ENCODE measurements at places on chromosomes 7 and 10.
A peak's percentile ranks its signal among the peaks of the same experiment; 100 is the strongest.

GRCh38 chr7:141792526-141792925, 2.5 kb downstream of the TAS2R5 start:
- DNase-seq: no peak
- no peaks in the 10 kb centered on the region for H3K4me1 ChIP-seq
- no peak overlapping the region for H3K4me3 ChIP-seq
- peaks cover 3% of the 10 kb centered on the region for H3K36me3 ChIP-seq
- no peaks in the 10 kb centered on the region for H3K27me3 ChIP-seq
- no peak overlapping the region for H3K27ac ChIP-seq

DNA sequence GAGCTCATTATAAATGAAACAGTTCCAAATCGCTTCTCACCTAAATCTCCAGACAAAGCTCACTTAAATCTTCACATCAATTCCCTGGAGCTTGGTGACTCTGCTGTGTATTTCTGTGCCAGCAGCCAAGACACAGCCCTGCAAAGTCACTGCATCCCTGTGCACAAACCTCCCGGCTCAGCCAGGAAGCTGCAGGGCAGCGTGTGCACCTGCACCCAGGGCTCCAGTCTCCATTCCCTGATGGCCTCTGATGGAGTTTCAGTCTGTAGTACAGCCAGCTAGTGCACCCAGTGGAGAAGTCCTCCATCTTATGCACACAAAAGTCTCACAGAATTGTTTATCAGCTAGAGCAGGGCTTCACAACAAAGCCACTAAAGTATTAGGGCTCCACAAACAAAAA, 51.1 kb upstream of the PRSS58 start:
- no peak overlapping the region for H3K27ac ChIP-seq
- H3K4me1 ChIP-seq: peaks cover 9% of the 10 kb centered on the region
- no peaks in the 10 kb centered on the region for H3K36me3 ChIP-seq

- H3K4me3 ChIP-seq: no peak overlapping the region
- H3K4me1 ChIP-seq: peaks cover 3% of the 10 kb centered on the region
- DNase-seq: peak; percentile 79
- no peaks in the 10 kb centered on the region for H3K36me3 ChIP-seq
- no peak overlapping the region for H3K27ac ChIP-seq
- H3K27me3 ChIP-seq: peaks cover 35% of the 10 kb centered on the region
Measured at GRCh38 chr7:31735991-31736982, 49.3 kb downstream of the PPP1R17 start.

DNA sequence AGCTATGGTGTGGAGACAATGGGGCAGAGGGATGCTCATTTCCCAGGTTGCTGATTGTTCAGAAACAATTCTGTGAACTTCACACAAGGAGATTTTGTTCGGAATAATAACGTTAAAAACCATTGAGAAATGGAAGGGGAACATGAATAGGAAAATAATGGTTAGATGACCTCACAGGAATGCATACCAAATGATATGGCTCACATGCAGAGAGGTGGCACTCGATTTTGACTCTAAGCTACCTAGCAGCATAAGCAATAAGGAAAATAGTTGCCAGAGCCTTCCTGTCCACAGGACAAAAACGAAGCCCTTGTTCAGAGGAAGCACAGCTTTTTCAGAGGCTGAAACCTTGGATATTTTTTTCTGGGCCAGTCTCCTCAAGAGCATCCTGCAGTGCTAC, 293.1 kb downstream of the ZEB1 start:
- H3K27me3 ChIP-seq: peaks cover 4% of the 10 kb centered on the region
- no peak overlapping the region for H3K27ac ChIP-seq
- H3K4me3 ChIP-seq: no peak overlapping the region
- DNase-seq: no peak
- peaks cover 9% of the 10 kb centered on the region for H3K36me3 ChIP-seq

DNA sequence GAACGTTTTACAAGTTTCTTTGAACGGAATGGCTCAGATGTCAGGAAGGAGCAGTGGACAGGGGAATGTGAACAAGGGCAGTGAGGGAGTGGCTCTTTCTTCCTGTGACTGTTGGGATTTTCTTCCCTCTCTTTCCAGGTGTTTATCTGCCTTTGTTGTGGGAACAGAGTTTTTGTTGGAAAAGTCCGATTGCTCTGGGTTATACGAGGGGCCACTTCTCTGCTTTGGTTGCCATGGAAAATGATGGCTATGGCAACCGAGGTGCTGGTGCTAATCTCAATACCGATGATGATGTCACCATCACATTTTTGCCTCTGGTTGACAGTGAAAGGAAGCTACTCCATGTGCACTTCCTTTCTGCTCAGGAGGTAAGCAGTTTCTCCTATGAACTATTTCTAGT, 41.4 kb downstream of the ZRANB1 start:
- H3K36me3 ChIP-seq: peaks cover 41% of the 10 kb centered on the region
- H3K4me1 ChIP-seq: peaks cover 5% of the 10 kb centered on the region
- no peak for DNase-seq
- no peak overlapping the region for H3K4me3 ChIP-seq

- peaks cover 26% of the 10 kb centered on the region for H3K4me1 ChIP-seq
- H3K27me3 ChIP-seq: no peaks in the 10 kb centered on the region
- no peak for DNase-seq
- H3K27ac ChIP-seq: no peak overlapping the region
Measured at GRCh38 chr10:47372726-47373125, 11.4 kb downstream of the ZNF488 start.

DNA sequence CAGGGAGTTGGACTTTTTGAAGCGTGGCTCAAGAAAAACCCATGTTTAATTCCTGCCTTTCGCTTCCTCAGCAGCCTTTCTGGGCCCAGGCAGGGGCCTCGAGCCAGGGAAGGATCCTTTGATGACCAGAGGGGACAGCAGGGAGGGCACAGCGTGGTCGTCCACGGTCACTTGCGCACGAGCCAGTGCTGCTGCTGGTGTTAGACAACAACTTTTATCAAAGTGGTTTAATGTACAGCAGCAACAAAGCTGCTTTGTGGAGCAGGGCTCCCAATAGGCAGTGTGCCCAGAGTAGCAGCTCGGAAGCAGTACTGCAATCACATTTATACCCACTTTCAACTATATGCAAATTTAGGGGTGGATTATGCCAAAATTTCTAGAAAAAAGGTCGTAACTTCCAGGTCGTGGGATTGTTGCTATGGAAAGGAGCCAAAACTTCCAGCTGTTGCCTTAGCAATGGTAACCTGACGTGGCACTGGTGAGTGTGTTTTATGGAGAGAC, 6.1 kb downstream of the GIMAP1 start:
- H3K4me3 ChIP-seq: no peak overlapping the region
- no peaks in the 10 kb centered on the region for H3K4me1 ChIP-seq
- no peak for DNase-seq
- no peaks in the 10 kb centered on the region for H3K36me3 ChIP-seq

DNA sequence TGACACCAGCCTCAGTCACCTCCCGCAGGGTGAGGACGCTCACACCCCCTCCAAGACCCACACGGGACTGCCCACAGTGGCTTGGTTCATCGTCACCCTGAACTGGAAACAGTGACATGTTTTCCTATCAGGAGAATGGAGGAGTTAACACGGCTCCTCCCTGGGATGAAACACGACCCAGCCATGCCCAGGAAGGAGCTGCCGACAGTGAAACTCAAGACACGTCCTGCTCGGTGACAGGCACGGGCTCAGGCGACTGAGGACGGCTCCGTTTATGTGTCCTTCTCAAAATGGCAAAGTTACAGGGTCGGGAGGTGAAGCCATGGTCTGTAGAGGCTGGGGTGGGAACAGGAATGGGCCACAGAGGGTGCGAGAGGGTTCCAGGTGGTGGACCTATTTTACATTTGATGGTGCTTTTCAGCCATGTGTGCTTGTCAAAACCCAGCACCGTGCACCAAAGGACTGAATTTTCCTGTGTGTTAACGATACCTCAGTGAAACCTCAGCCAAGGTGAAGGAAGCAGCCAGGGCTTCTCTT, 272.4 kb downstream of the ADARB2 start:
- H3K27me3 ChIP-seq: no peaks in the 10 kb centered on the region
- H3K4me3 ChIP-seq: no peak overlapping the region
- 0 out of 2 replicates have a peak, but pooled peaks cover 5% of the 10 kb centered on the region for H3K4me1 ChIP-seq
- no peak for DNase-seq
- H3K36me3 ChIP-seq: no peaks in the 10 kb centered on the region

DNA sequence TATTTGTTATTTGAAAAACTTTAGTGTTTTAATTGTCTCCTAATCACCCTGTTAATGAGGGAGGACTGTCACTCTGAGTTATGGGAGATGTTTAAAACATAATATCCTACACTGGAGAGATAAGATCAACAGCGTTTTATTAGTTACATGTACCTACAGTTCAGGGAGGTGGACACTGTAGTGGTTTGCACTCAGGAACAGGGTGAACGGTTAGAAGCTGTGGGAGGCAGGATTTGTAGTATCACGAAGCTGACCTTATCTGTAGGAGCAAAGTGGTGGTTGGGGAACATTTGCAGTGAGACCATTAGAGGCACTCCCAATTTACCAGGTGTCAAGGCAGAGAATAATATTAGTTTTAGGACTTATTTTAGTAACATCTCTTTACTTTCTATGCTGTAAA, 193.3 kb upstream of the KCND2 start:
- H3K4me3 ChIP-seq: no peak overlapping the region
- no peaks in the 10 kb centered on the region for H3K27me3 ChIP-seq
- H3K4me1 ChIP-seq: no peaks in the 10 kb centered on the region
- H3K27ac ChIP-seq: no peak overlapping the region
- no peak for DNase-seq

DNA sequence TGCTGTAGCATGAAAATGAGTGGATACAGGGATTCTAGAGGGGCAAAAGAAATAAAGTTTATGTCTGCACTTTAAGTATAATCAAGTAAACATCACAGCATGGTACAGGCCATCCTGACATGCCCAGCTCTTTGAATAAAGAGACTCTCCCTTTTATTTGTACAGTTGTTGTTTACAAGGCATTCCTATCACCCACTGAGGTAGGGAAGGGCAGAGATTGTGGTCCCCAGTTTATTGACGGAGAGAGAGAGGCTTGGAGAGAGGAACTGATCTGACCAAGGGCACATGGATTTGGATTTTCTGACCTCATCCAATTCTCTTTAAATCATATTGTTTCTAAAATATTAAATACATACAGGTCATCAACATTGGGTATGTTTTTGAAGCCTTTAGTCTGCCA, 53.9 kb downstream of the TACC2 start:
- no peaks in the 10 kb centered on the region for H3K27me3 ChIP-seq
- H3K36me3 ChIP-seq: no peaks in the 10 kb centered on the region
- H3K4me1 ChIP-seq: peaks cover 22% of the 10 kb centered on the region
- no peak overlapping the region for H3K4me3 ChIP-seq
- no peak for DNase-seq

- DNase-seq: no peak
- no peaks in the 10 kb centered on the region for H3K27me3 ChIP-seq
- H3K4me1 ChIP-seq: peaks cover 23% of the 10 kb centered on the region
- no peak overlapping the region for H3K27ac ChIP-seq
Measured at GRCh38 chr7:45976485-45976856, 55.4 kb upstream of the IGFBP3 start.

DNA sequence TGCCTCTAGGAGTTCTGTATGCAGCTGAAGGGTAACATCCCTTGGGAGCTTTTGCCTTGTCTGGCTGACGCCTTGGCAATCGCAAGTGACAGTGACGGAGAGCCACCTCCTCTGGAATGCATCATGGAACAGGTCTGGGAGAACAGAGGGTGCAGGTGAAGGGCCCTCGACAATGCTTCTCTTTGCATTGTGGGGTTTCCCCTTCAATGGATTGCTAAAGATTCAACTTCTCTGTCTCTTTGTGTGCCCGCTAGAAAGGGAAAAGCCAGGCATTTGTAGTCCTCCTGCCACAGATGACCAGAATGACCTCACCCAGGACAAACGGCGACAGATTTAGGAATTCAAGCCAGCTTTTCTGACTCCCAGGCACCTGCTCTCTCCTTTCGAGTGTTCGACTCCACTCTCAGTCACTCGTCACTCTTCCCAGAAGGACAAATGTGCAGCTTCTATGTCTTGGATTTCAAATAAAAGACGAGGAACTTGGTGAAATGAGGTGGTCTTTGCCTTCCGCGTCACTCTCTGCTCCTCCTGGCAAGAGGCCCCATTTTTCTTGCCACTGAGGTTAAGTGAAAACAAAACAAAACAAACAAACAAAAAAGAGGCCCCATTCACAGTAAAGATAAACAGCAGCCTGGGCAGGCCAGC, 26.1 kb downstream of the IL2RA start:
- no peak for DNase-seq
- no peaks in the 10 kb centered on the region for H3K27me3 ChIP-seq
- H3K36me3 ChIP-seq: 0 out of 2 replicates have a peak, but pooled peaks cover under 1% of the 10 kb centered on the region
- H3K4me3 ChIP-seq: no peak overlapping the region

- no peak for DNase-seq
- no peak overlapping the region for H3K27ac ChIP-seq
- H3K27me3 ChIP-seq: no peaks in the 10 kb centered on the region
- H3K4me3 ChIP-seq: no peak overlapping the region
- peaks cover 11% of the 10 kb centered on the region for H3K4me1 ChIP-seq
Measured at GRCh38 chr7:41870461-41871138, 167.7 kb upstream of the INHBA start.

- no peaks in the 10 kb centered on the region for H3K27me3 ChIP-seq
- H3K27ac ChIP-seq: no peak overlapping the region
- no peak overlapping the region for H3K4me3 ChIP-seq
- 0 out of 2 replicates have a peak, but pooled peaks cover 2% of the 10 kb centered on the region for H3K4me1 ChIP-seq
- no peaks in the 10 kb centered on the region for H3K36me3 ChIP-seq
Measured at GRCh38 chr10:18414061-18414460, 237.3 kb downstream of the NSUN6 start.

DNA sequence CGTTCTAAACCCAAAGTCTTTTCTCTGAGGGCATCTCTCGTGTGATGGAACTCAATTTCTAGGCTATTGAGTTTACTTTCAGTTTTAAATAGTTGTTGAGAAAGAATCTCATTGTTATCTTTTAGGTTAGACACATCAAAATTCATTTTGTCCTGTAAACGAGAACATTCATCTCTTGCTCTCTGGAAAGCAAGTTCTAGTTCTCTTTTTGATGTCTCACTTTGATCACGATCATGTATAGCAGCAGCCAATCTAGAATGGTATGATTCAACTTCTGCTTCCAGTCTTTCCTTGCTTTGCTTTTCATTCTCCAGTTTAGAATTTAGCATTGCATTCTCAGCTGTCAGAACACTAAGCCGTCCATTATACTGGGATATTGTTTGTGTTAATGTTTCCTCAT, 65.1 kb downstream of the ANKRD26 start:
- H3K27me3 ChIP-seq: no peaks in the 10 kb centered on the region
- H3K27ac ChIP-seq: no peak overlapping the region
- no peaks in the 10 kb centered on the region for H3K4me1 ChIP-seq
- no peak for DNase-seq

GRCh38 chr7:3067606-3068380, 24.1 kb upstream of the CARD11 start:
- H3K27me3 ChIP-seq: no peaks in the 10 kb centered on the region
- DNase-seq: no peak
- peaks cover 17% of the 10 kb centered on the region for H3K4me1 ChIP-seq
- H3K4me3 ChIP-seq: no peak overlapping the region
- H3K27ac ChIP-seq: no peak overlapping the region

GRCh38 chr7:39240864-39241263, 263.2 kb downstream of the POU6F2 start:
- no peaks in the 10 kb centered on the region for H3K4me1 ChIP-seq
- DNase-seq: no peak
- no peak overlapping the region for H3K4me3 ChIP-seq
- H3K27ac ChIP-seq: no peak overlapping the region
- no peaks in the 10 kb centered on the region for H3K27me3 ChIP-seq

Measured in WTC11 (cell line).